ENCODE measurements at places on chromosomes 5 and 9.

GRCh38 chr5:40687321-40687720 lies 7.6 kb downstream of the PTGER4 start:
- DNase-seq = no peak

GRCh38 chr9:108809269-108809668 lies 46.5 kb downstream of the ACTL7B start:
- DNase-seq = no peak

GRCh38 chr5:123717139-123717538 lies 205.2 kb downstream of the CSNK1G3 start:
- no peak for DNase-seq

DNA sequence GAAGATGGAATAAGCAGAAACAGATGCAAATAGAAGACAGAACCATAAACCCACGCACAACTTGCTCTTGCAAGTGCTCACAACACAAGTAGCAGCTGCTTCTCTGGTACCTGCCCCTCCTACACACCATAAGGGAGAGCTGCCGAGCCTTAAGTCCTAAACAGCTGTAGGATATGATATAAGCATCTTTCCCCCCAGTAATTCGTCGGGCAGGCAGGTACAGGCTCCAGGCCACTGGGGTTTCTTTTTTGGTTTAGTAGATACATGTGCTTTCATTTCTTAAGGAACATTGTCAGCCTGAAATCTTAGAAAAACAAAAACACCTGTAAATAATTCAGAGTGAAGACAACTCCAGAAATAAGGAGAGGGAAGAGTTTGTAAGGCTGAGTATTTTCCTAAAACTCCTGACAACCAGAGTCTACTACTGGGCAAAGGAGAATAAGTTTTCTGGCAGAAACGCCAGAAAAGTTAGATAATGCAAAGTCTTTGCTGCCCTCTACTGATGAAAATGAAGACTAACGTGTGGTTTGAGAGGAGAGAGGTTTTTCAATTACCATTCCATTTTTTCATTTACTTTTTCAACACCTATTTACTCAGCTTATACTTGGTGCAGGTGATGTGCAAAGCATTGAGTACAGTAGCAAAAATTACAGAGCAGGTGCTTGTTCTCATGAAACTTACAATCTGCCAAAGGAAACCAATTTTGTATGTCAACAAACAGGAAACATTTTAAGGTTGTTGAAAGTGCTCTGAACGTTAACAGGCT lies 20.1 kb upstream of the TCERG1 start:
- no peak for DNase-seq

DNA sequence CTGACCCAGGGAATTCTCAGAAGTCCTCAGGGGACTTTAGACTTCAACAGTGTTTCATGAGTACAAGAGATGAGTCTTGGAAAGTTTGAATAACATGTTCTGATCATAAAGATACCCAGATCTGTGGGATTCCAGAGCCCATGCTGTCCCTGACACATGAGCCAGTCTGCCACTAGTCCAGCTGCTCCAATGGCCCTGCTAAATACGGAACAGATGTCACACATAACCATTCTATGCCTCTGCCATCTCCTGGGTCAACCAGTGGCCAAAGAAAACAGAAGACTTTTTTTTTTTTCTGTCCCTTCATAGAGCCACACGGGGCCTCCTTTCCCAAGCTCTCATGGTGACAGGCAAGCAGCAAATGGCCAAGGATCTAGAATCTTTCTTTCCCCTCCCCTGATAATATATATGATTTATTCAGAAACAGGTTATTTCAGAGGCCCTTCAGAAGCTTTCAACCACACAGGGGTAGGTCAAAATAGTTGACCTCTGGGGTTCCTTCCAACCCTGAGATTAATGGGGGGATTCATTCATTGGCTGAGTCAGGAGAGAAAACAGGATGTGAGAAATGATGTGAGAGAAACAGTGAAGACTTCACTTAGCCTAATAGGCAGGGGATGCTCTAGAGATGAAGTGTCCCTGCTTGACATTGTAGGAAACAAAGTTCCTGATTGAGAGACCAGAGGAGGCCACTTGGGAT lies 367.7 kb downstream of the CDK5RAP2 start:
- no peak for DNase-seq

GRCh38 chr9:125544988-125545651 lies 161.9 kb downstream of the MAPKAP1 start:
- DNase-seq = no peak

GRCh38 chr5:40991168-40991980 lies 79.8 kb downstream of the MROH2B start:
- DNase-seq = no peak

DNA sequence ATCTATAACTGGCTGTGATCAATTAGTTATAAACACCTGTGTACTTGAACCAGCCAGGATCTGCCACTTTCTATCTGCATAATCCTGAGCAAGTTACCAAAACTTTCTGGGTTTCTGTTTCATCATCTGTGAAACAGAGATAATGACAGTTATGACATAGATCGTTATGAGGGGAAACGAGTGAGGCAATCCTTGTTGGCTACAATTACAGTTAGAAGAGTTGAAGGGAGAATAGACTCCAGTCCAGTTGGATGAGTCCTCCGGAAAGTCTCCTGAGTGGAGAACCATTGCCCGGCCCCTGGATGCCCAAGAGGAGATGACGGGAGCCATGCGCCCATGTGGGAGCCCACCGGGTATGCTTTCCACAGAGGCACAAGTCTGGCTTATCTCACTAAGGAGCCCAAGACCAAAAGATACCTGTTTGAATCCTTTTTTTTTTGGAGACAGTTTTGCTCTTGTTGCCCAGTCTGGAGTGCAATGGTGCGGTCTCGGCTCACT lies 4.5 kb downstream of the PDE6A start:
- no peak for DNase-seq

DNA sequence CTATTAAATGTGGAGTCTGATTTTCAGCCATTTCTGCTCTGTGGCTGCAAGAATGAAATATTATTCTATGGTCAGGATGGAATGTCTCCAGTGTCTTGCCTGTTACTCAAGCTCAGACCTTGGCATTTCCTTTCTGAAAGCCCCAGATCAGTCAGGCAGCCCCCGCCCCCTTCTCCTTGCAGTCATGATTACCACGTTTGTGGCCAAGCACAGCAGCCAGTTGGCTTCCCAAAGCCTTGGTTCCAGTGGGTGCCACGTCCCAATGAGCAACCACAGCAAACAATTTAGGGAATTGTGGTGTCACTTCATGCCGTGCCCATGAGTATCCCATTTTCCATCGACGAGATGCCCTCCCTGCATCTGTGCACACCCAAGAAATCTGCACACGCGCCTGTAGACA lies 9.7 kb upstream of the OBP2A start:
- DNase-seq = no peak

GRCh38 chr5:69334793-69335268 lies 2.2 kb upstream of the CCDC125 start:
- peak; percentile 59 for DNase-seq

- no peak for DNase-seq
Measured at GRCh38 chr5:72509401-72509800, 2.2 kb upstream of the ZNF366 start.

GRCh38 chr5:132392411-132392810 lies 22.9 kb downstream of the SLC22A5 start:
- DNase-seq = no peak

DNA sequence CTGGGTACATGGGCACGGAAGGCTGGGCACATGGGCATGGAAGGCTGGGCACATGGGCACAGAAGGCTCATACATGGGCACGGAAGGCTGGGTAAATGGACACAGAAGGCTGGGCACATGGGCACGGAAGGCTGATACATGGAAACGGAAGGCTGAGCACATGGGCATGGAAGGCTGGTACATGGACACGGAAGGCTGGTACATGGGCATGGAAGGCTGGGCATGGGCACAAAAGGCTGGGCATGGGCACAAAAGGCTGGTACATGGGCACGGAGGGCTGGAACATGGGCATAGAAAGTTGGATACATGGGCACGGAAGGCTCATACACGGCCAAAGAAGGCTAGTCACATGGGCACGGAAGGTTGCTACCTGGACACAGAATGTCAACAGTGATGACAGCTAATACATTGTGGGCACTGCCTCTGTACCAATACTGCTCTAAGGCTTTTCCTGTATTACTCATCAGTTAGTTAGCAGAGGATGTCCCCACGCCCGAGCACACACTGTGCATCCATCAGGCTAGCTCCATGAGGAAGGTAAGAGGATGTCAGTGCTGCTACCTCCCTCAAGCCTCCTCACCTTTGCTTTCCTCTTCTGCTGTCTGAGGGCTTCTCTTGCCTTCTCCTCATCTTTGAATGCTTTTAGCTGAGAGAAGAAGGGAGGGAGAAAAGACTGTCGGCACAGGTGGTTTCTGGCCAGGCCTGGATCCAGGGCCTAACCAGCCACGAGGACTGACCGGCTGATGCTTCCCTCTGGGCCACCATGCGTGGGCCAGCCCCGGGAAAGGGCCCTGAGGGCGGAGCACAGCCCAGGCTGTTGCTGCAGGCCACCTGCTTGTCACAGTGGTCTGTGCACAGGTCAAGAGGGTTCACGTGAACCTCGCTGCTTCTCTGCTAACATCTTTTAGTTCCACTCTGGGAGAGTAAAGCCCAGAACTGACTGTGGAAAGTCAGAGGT lies 14.3 kb downstream of the GPX3 start:
- no peak for DNase-seq

DNA sequence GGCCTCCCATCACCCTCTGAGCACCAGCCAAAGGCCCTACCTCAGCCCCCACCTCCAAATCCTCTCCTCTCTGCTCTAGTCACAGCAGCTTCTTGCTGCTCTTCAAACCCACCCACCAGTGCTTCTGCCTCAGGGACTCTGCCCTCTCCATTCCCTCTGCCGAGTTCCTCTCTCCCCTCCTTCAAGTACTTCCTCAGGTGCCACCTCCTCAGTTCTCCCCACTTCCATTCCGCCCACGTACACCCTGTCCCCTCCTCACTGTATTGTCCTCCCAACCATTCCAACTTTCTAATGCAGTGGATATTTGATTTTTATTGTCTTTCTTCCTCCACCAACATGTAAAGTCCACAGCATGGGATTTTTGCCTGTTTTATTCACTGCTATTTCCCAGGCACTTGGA lies 43.2 kb downstream of the C5orf15 start:
- DNase-seq = no peak

DNA sequence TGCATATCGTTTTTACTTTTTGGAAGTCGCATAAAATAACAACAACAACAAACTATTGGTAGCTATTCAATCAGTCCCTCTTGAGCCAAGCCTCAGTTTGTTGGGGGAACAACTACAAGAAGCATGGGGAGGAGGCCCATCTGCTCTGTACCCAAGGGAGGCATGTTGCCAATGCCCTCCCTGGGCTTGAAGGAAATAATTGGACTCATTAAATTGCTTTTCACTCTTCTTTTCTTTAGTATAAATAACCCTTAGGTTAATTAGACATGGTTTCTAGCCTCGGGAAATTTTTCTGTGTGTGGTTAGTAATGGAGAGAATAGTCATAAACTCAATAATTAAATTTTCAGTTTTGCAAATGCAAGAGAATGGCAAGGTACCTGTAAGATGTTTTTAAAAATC lies 500.7 kb downstream of the TLE4 start:
- no peak for DNase-seq

DNA sequence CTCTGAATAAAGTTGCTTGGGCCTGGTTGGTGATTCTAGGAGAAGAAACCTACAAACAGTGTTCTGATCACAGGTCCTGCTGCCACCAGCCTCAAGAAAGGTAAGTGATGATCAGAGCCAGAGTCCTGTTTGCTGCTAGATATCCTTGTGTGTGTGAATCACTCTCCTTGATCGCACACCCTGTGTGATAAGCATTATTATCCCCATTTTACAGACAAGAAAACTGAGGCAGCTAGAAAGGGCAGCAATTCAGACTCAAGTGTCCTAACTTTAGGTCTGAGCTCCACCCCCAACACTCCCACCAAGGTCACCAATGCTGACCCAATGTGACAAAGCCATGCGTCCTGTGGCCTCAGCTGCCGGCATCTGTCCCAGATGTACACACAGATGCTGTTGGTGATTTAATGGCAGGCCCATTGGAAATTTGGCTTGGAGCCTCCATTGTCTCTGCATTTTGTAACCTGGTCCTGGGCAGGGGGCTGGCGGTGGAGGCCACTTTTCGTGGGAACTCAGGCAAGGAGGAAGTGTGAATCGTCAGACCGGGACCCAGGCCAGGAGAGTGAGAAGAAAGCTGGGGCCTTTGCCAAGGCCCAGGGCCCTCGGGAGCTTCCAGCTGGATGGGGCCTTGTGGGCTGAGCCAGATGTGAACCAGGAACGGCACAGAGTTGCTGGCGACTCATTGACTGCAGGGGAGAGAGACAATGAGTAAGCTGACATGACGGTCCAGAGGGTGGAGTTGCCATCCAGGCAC lies 29.8 kb upstream of the GGTA1 start:
- DNase-seq = no peak

DNA sequence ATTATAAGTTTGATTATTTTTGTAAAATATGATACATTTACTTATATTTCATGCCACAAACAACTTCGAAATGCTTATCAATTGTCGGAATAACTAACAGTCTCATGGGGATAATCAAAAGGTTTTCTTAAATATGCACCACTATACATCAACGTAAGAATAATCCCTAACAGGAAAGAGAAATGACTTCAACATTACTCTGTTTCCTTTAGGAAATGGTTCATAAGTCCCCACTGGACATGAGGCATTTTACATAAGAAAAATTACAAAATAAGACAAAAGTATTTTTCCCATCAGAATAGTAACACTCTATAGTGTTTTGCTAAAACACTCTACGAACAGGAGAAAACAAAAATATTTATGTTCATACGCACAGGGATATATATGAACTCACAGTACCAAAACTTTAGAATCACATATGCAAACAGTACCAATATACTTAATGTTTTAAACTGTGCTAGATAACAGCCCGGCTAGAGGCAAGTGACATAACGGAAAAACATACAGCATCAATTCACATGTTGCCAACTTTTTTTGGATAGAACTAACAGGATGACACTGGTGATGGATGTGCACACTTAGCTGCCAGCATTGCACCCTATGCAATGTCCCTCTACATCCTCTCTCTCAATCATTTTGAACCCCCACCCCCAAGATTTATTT lies 120.5 kb downstream of the NFIB start:
- no peak for DNase-seq

GRCh38 chr5:30539004-30539634 lies 654.4 kb upstream of the CDH6 start:
- no peak for DNase-seq

DNA sequence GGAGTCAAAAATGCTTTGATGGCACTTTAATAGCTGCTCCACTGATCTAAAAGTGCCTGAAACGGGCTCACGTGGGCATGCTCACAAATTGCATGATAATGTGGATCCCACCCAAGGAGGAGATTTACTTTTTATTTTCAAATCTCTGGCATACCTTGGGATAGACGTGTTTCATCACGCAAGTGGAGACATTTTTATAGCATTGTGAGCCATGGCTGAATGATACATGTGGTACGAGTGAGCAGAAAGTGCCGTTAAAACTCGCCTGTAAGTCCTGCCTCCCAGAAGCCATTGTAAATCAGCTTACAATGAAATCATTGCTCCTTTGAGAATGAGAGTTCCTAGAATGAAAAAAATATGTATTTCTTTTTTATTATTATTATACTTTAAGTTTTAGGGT lies 514.7 kb downstream of the MAT2B start:
- DNase-seq = no peak

GRCh38 chr9:129331772-129332500 lies 153.9 kb upstream of the IER5L start:
- no peak for DNase-seq
